ENCODE measurements at places on chromosomes 1 and 21. TPM values are rescaled to one million over a fixed set of nuclear protein-coding genes. Genes with fewer than 3 reads are reported as not detected.

GRCh38 chr1:32105338-32105737 lies 2.5 kb upstream of the KPNA6 start:
- no peak for DNase-seq

Gene RSBN1
- polyA plus RNA-seq, result 31.5 TPM

Gene AGPAT3
- polyA plus RNA-seq, result 43.7 TPM

DNA sequence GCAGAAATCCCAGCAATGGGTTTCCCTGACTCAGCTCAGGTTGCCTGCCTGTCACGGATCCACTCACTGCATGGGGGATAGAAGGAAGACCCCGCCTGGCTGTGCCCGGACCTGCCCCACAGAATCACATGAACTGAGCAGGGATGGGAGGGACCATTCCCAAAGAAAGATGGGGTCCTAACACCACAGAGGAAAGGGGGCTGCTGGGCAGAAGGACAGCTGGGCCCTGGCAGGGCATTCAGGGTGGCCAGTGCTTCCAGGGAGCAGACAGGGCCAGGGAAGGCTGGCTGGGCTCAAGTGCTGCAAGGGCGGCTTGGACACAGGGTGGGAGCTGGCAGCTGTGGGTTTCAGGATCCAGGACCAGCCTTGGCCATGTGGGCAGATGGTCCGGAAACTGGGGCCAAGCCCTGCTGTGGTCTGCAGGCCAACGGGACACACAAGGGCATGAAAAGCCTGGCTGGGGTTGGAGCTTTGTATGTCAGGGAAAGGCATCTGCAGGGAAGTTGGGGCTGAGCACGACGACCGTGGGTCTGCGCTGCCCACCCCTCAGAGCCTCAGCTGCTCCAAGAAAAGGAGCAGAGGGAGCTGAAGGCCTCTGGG lies 723.9 kb downstream of the PTPRU start:
- DNase-seq, result no peak

DNA sequence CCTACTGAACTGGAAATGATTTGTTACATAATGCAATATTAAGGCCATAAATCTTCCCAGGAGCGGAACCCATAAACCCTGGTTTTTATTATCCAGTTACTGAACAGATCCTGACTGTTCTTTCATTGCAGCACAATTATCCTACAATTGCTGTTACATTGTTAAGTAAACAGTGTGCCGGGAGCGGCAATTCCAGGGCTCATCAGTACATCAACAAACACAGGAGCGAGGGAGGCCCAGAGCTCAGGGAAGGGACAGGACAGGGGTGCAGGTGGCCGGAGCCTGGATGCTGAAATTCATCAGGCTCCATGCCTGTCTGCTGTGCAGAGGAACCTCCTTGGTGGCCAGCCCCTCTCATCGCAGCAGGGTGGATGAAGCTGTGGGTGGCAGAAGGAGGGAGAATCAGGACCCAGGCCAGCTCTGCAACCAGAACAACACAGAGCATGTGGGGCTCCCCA lies 544.7 kb downstream of the NPHP4 start:
- no peak for DNase-seq

- DNase-seq, result no peak
Measured at GRCh38 chr21:45533846-45534635, 8.2 kb downstream of the SLC19A1 start.

DNA sequence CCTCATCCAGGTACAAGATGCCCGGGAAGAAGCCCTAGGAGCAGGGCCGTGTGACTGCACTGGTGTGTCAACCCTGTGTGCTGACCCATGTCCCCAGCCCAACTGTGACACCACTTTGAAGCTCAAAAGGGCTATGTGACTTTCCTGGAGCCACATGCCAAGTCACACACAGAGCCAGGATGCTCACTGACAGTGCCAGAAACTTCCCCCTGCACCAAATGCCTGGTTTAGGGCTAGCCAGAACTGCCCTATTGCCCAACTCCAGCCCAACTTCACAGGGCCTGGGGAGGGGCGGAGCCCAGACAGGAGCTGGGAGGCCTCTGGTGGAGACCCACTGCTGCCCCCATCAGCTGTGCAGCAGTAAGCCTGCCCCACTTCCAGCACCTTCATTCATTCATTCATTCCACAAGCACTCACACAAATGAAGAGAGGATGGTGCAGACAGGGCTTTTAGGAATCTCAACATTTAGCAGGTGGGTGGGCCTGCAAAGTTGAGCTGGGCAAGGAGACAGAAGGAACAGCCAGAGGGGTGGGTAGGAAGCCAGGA lies 36.7 kb downstream of the KCNQ4 start:
- no peak for DNase-seq

GRCh38 chr1:53734650-53735211 lies 4.2 kb downstream of the GLIS1 start:
- no peak for DNase-seq

GRCh38 chr1:51878308-51878615 lies 265 bp downstream of the NRDC start:
- DNase-seq, result no peak

DNA sequence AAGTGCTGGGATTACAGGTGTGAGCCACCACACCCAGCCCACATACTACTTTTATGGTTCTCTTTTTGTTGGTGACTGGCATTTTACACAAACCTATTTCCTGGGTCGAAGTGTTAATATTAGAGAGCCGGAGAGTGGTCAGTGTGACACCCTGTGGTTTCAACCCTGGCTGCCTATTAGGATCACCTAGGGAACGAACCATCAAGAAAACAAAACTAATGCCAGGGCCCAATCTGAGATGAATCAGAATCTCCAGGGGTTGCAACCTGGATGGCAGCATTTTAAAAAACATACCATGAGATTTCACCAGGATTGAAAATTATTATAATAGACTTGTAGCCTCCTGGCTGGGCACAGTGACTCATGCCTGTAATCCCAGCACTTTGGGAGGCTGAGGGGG lies 6.1 kb downstream of the MRPS21 start:
- DNase-seq, result no peak

Gene MSH4
- 0.39 TPM for polyA plus RNA-seq

Gene CCDC30
- polyA plus RNA-seq, result 19.9 TPM

DNA sequence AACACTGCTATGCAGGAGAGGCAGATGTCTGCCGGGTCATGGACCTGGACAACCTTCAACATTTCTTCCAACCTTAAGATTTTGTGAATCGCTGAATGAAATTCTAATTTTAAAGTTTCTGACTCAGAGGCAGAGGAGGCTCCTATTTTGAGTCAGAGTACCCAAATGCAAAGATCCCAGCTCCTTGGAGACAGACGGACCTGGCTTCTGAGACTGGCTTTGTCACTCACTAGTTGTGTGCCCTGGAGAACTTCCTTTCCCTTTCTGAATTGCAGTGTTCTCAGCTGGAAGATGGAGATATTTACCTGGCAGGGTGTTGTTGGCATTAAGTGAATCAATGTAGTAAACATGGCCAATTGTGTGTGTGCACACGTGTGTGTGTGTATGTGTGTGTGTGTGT lies 51.9 kb downstream of the IER5 start:
- no peak for DNase-seq

- DNase-seq, result no peak
Measured at GRCh38 chr1:89739013-89739843, 81.6 kb upstream of the LRRC8D start.

GRCh38 chr1:176954242-176954641 lies 210.3 kb downstream of the ASTN1 start:
- DNase-seq, result no peak

GRCh38 chr1:230314142-230314470 lies 112.0 kb downstream of the PGBD5 start:
- no peak for DNase-seq

- no peak for DNase-seq
Measured at GRCh38 chr1:25657883-25658760, 41.5 kb downstream of the MAN1C1 start.

DNA sequence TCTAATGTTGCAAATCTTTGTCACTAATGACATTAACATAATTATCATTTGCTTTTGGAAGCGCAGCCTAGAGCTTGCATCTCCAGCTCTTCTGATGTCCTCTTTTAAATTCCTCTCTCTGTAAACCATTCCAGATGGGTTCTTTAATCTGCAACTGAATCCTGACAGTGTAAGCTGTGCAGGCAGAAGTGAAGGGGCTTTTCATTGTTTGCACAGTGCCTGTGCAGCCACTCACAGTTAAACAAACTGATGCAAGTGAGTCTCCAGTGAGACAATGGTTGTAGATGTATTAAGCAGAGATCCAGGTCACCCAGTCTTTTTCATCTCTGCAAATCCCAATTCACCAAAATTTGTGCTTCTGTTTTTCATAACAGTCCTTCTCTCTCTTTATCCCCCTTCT lies 22.5 kb upstream of the FCRL5 start:
- DNase-seq, result no peak

Gene B3GALT2
- polyA plus RNA-seq, result 16.9 TPM

Gene OLFM3
- polyA plus RNA-seq, result 31.6 TPM

Gene UBASH3A
- polyA plus RNA-seq, result 0.07 TPM

Gene LCE2B
- polyA plus RNA-seq, result not detected

Gene GSTM5
- 36.1 TPM for polyA plus RNA-seq

GRCh38 chr1:7232441-7233236 lies 447.4 kb downstream of the CAMTA1 start:
- no peak for DNase-seq

GRCh38 chr1:63200676-63201075 lies 121.7 kb upstream of the FOXD3 start:
- no peak for DNase-seq

DNA sequence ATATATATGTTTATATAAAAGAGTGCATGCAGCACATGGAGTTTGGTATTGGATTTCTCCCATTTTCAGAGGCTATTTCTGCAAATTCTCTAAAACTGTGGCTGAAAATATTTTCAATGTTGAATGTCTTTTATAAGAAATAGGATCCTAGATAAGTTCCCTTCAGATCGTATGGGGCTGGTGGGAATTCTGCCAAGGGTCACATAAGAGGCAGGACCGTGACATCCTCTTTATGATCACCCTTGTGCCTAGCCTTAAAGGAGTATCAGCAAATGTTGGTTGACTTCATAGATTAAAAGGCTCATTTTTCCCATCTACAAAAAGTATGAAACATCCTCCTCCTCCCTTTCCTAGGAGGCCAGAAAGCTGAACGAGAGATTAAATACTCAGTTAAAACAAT lies 1.3 kb upstream of the IFNAR2 start:
- no peak for DNase-seq

Gene C1QB
- 9.8 TPM for polyA plus RNA-seq

DNA sequence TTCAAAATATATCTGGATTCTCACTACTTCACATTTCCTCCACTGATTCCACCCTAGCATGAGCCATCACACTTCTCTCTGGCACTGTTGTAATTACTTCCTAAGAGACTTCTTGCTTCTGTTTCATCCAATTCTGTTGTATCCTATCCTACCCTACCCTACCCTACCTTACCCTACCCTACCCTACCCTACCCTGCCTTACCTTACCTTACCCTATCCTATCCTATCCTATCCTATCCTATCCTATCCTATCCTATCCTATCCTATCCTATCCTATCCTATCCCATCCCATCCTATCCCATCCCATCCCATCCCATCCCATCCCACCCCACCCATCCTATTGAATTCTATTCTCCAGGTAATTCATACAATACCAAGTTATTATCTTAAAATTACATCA lies 29.7 kb downstream of the KCNA2 start:
- no peak for DNase-seq

Gene RIPPLY3
- polyA plus RNA-seq, result 0.14 TPM

- no peak for DNase-seq
Measured at GRCh38 chr21:45893740-45894449, 87.7 kb upstream of the COL6A1 start.

GRCh38 chr21:36949171-36950141 lies 17.0 kb downstream of the HLCS start:
- no peak for DNase-seq

DNA sequence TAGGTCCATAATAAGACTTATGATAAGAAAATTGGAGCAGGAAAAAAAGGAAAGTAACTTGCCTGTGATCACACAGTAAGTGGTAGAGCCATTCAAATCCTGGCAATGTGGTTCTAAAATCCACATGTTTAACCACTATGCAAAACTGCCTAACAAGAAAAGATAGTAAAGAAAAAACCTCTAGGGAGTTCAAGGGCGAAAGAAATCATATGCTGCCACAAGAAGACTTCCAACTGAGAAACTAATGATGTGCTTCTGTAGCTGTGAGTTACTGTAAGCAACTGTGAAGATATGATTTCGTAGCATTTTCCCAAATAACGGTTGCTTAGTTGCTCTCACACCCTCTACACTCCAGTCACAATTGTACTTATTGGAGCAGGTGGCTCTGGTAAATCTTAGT lies 20.9 kb upstream of the LYPLAL1 start:
- no peak for DNase-seq

Gene ATP1A4
- 0.37 TPM for polyA plus RNA-seq

- no peak for DNase-seq
Measured at GRCh38 chr1:158916085-158916484, 15.3 kb upstream of the PYHIN1 start.

DNA sequence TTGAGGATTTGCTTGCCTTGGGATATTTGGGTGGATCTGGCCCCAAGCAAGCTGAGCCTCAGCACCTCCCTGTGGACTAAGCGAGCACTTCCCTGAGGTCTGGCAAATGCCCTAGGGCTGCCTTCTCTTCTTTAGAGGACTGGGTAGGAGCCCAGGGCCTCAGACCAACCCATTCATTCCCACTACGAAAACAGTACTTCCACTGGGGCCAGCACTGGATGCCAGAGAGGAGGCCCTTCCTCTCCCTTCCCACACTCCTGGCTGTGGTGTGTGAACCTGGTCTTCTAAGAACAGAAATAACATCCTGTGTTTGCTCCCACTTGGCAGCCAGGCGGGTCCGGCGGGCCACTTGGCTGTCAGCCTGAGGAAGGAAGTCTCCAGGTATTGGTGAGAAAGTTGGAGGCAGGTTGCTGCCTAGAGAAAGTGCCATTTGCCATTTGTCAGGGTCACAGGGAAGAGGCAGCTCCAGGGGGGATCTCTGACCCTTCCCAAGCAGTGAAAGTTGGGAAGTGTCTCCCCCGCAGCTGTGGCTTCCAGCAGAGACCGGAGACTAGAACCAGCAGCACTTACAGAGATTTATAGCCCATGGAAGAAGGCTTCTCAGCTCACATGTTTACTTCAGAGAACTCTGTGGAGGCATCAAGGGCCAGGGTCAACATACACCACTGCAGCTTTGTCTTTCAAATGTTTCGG lies 323.5 kb downstream of the SIPA1L2 start:
- DNase-seq, result no peak
